ENCODE measurements at places on chromosomes 5 and 9. TPM values are rescaled to one million over a fixed set of nuclear protein-coding genes. Genes with fewer than 3 reads are reported as not detected.

The TTC39B gene
- 9.4 TPM for polyA plus RNA-seq

GRCh38 chr9:14563902-14564624 is 129.2 kb downstream of the ZDHHC21 start:
- DNase-seq: no peak

The RFK gene
- polyA plus RNA-seq: 16.2 TPM

DNA sequence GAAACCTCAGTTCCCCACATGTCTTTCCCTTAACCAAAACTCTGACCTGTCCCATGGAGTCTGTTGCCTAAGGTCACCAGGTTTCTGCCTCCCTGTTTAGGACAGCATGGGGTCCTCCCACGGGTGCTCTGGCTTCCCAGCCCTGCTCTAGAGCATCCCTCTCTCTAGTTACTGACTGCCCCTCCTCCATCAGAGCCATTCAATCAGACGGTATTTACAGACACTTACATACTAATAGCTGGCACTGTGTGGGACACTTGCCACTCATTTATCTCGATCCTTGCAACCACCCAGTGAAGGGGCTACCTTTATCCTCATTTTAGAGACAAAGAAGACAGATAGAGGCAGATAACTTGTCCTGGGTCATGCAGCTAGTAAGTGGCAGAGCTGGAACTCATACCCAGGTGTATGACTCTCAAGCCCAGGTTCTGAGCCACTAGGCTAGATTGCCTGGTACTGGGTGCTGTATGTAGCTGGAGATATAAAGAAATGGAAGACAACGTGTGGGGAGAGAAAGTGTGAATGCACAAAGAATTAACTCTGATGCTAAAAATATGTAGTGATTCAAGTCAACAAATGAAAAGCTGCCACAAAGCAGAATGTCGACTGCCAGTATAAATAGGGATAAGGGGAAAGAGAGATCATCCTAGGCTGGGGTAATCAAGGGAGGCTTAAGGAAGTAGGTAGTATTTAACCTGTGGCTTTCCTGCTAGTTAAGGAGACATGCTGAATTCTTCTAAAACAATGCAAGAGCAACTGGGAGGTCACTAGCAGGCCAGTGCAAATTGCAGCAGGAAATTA is 52.5 kb upstream of the PDE8B start:
- DNase-seq: no peak

DNA sequence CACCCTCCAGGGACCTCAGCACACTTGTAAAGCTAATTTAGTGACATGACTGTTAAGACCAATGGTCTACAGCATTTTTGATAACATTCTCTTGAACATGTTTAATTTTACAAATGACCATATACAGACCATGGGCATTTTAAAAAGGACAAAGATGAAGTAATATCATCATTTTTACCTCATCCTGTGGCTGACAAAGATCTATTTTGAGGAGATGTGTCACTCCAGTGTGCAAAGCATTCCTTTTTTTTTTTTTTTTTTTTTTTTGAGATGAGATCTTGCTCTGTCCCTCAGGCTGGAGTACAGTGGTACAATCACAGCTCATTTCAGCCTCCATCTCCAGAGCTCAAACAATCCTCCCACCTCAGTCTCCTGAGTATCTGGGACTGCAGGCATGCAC is 118.2 kb upstream of the TBC1D2 start:
- no peak for DNase-seq
